M059J (cell line): ENCODE measurements at places on chromosomes 4 and X. TPM values are rescaled to one million over a fixed set of nuclear protein-coding genes. Genes with fewer than 3 reads are reported as not detected.
A peak's percentile ranks its signal among the peaks of the same experiment; 100 is the strongest.

DNA sequence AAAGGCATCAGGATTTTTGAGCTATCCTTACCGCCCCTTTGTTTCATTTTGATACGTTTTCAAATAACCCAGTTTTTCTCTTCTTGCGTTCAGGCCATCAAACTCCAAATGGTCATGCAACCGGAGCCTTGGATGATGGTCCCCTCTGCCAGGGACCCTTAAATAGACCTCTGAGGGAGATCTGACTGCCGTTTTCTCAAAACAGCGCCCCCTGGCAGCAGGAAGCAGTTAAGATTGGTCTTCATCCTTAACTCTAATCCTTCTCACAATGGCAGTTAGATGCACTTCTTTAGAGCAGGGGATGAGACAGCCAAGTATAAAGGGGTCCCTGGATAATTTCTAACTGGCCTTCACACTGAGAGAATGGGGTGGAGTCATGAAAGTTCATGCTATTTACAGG lies 525.0 kb upstream of the SPANXN1 start:
- DNase-seq = no peak

- no peak for DNase-seq
Measured at GRCh38 chrX:148540671-148541583, 40.5 kb downstream of the AFF2 start.

ARHGAP36 gene
- not detected in 2 replicates for total RNA-seq

- no peak for DNase-seq
Measured at GRCh38 chrX:73847100-73847499, 284.1 kb downstream of the CHIC1 start.

GRCh38 chr4:67103001-67103747 lies 442.1 kb downstream of the CENPC start:
- DNase-seq = peak; percentile 3

DNA sequence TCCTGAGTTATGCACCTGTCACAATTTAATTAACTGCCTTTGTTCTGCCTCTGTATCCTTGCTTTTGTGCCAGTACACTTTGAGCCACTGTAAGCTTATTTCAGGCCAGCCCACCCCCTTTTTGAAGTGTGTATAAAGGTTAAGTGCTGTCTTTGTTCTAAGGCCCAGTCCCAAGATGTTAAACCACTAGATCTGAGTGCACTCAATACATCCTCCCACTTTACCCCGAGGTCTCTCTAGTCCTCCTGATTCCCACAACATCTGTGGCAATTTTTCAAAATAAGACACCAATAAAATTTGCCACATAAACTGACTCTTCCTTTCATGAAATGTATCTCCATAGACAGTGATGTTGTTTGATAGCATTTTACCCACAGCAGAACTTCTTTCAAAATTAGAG lies 124.1 kb upstream of the SPIN4 start:
- DNase-seq = peak; percentile 18

WDFY3 gene
- 12.2 and 20.9 TPM in 2 replicates for total RNA-seq

DNA sequence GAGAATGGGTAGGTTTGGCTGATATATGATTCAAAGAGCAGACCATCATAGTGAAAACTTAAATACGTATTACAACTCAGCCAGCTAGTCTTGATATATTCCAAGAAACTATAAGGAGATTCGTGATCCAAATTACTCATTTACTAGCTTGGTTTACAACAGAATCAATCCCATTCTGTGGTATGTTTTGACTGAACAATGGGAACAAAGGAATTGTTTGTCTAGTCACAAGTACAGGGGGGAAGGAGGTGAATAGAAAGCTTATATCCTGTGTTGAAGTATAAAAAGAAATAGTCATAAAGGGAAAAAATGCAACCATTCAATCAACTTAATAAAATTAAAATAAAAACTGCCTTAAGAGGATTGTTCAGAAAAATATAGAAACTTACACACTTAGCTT lies 17.0 kb downstream of the C4orf54 start:
- DNase-seq = no peak

GRCh38 chrX:13748486-13748885 lies 13.9 kb downstream of the OFD1 start:
- no peak for DNase-seq

MXRA5 gene
- total RNA-seq = 2.8 and 5.5 TPM in 2 replicates

DNA sequence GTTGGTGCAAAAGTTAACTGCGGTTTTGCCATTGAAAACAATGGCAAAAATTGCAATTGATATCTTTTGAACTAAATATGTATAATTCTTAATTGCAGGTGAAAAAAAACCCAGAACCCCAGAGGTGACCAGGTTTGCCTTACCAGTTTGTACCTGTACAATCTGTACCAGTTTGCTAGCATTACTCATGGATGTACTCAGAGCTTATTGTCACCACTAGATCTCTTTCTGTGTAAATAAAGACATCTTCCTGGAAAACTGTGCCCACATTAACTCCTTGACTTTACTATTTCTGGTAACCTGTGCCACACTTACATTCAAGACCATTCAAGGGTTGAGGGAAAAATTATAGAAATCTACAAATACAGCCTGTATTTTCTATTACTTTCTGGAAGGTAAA lies 139.7 kb downstream of the ELOVL6 start:
- no peak for DNase-seq

FOXP3 gene
- 0.07 TPM in 1 of 2 replicates, not detected in the other for total RNA-seq

DNA sequence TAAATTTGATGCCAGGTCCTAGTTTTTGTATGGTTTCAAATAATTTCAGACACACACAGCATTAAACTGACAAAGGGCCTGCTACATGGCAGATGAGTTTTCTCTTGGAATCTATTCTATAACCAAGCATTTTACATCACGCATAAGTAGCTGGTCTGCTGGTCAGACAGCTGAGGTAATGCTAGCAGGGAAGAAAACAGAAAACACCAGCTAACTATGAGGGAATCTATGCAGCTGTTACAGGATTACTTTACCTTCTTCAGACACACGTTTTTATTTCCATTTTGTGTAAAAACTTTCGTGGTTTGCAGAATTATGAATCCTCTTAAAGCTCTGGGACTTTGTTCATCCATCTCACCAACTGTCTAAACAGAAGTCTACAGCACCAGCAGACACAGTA lies 42.0 kb downstream of the MFAP3L start:
- no peak for DNase-seq

- DNase-seq = no peak
Measured at GRCh38 chr4:139028191-139028661, 12.6 kb downstream of the NOCT start.

GRCh38 chr4:52861879-52862616 lies at the start of gene RASL11B:
TSS of gene RASL11B (plus strand) at chr4:52862317. CDS start at chr4:52862508, 191 bp downstream.
- DNase-seq = peak; percentile 60

- no peak for DNase-seq
Measured at GRCh38 chr4:98411731-98412130, 150.5 kb downstream of the RAP1GDS1 start.

SEPSECS gene
- total RNA-seq = 3.6 and 7.0 TPM in 2 replicates

- no peak for DNase-seq
Measured at GRCh38 chr4:25065431-25065858, 34.7 kb upstream of the LGI2 start.

- no peak for DNase-seq
Measured at GRCh38 chr4:154566639-154567204, 3.9 kb downstream of the FGB start.

SYTL5 gene
- 18.2 and 23.1 TPM in 2 replicates for total RNA-seq

MAML3 gene
- 1.6 and 2.3 TPM in 2 replicates for total RNA-seq

DNA sequence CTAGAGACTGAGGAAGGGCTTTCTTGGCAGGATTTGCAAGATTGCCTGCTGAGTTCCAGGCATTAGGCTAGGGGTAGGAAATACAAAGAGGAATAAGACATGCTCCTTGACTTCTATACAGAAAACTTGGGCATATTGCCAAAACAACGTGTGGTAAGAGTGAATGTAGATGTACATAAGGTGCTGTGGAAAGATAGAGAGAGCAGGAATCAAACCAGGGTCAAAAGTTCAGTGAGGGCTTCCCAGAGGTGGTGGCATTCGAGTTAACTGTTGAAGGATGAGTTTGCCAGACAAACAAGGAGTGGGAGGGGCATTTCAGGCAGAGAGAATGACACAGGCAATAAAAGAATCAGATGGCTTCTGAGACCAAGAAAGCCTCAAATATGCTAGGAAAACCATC lies 187.9 kb downstream of the KDR start:
- no peak for DNase-seq

DNA sequence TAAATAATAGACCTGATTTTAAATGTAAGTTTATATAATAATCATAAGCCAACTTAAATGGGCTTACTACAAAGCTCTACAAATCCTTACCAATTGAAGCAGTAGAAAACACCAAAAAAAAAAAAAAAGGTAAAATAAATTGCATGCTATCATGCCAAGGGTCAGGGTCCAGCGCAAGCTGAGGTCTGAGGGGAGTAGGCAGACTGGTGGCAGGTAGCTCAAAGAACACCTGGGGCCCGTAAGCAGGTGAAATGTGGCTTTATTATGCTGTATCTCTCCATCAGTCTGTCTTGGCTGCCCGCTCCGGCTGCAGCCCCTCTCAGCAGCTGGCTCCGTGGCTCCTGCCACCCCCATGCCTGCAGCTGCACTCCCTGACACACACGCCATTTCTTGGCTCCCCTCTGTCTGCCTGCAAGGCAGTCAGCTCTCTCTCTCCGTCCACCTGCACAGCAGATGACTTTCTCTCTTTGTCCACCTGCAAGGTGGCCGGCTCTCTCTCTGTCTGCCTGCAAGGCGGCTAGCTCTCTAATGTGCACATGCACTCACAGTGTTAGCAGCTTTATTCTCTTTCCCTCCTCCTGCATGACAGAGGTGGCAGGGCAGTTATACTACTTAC lies 209.4 kb upstream of the UGT8 start:
- DNase-seq = no peak

USP17L21 gene
- total RNA-seq = not detected in 2 replicates

TRIM2 gene
- 13.2 and 18.4 TPM in 2 replicates for total RNA-seq

ASMT gene
- not detected in 2 replicates for total RNA-seq

SLC25A53 gene
- 4.9 and 11.0 TPM in 2 replicates for total RNA-seq
